MV-4-11 (cell line): ENCODE measurements at places on chromosomes 5 and 9.

GRCh38 chr5:107168848-107169752, 501.6 kb downstream of the EFNA5 start:
- no peak for DNase-seq

- DNase-seq, result peak; percentile 73
These were observed at the start of gene SPTAN1 for GRCh38 chr9:128552153-128552743. SPTAN1 (plus strand) TSS chr9:128552587; CDS start chr9:128566741, 14,154 bp downstream.

GRCh38 chr5:111737716-111738115, 19.3 kb downstream of the NREP start:
- DNase-seq, result no peak

DNA sequence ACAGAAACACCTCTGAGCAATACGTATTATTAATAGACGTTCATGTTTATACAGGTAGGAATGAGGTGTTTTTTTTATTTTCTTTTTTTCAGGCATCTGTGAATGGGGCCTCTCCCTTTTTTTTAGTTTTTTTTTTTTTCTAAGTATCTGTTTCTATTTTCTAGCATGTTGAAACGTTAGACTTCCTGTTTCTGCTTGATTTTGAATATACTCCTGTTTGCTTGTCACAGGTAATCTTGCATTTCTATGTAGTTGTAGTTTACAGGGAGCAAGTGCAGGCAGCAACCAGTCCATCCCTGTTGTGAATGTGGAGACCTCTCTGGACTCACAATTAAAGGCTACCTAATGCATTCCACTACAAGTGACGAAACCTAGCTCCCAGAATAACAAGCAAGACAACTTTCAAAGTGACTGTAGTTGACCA, 22.8 kb upstream of the TNFAIP8 start:
- no peak for DNase-seq

DNA sequence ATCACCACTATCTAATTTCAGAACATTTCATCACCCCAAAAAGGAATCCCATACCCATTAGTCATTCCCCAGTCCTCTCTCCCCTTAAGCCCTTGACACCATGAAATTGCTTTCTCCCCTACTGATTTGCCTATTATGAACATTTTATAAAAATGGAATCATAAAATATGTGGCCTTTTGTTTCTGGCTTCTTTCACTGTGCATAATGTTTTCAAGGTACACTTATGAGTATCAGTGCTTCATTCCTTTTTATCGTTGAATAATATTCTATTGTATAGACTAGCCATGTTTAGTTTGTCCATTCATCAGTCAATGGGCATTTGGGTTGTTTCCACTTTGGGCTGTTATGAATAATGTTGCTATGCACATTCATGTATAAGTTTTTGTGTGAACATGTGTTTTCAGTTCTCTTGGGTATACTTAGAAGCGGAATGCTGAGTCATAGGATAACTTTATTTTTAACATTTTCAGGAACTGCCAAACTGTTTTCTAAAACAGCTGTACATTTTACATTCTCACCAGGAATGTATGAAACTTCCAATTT, 40.4 kb upstream of the FGF1 start:
- DNase-seq, result peak; percentile 92

GRCh38 chr5:95816341-95816740, 6.2 kb downstream of the GLRX start:
- no peak for DNase-seq

DNA sequence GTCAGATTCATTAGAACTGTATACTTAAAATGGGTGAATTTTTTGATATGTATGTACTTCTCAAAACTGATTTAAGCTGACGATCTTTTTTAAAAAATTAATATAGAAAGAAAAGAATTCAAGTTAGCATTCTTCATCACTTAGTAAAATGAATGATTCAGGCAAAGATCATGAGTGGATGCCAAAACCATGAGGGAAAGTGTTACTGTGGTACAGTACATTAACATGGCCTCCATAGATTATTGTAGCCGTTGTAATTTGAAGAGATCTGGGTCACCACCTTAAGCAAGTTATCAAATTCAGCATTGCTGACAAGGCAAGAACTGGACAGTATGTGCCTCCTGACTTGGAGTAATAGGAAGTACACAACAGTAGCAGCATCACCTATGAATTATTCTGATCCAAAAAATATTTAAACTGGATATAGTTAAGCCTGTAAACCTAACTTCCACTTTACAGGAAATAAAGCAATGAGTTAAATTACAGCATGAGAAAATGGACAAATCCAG, 29.7 kb downstream of the C9orf85 start:
- DNase-seq, result no peak

DNA sequence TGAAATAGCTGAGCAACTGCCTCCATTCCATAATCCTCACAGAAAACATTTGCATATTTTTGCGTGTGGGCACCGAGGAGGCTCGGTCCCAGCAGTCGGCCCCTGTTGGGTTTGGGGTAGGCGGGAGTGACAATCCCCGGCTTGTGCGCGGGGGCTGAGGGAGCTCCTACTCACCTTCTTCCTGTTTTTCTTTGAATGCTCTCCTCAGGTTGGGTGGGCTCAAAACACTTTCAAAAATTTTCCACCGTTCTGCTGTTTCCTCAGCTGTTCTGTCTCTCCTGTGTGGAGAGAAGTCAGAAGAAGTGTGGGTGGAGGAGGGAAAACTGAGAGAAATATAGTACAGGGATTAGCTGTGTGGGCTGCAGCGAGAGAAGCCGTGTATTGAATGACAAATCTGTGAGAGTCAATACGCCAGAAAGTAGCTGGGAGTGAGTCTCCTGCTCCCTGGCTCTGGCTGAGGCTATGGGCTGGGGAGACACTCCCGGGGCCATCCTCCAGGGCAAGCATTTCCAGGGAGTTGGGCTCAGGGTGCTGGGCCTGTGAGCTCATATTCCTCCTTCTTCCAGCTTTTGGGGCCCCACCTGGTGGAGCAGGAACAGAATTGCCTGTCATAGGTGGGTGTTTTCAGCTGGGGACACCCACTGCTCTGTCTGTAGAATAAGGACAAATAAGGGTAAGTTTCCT, 84.7 kb downstream of the CMYA5 start:
- DNase-seq, result no peak

DNA sequence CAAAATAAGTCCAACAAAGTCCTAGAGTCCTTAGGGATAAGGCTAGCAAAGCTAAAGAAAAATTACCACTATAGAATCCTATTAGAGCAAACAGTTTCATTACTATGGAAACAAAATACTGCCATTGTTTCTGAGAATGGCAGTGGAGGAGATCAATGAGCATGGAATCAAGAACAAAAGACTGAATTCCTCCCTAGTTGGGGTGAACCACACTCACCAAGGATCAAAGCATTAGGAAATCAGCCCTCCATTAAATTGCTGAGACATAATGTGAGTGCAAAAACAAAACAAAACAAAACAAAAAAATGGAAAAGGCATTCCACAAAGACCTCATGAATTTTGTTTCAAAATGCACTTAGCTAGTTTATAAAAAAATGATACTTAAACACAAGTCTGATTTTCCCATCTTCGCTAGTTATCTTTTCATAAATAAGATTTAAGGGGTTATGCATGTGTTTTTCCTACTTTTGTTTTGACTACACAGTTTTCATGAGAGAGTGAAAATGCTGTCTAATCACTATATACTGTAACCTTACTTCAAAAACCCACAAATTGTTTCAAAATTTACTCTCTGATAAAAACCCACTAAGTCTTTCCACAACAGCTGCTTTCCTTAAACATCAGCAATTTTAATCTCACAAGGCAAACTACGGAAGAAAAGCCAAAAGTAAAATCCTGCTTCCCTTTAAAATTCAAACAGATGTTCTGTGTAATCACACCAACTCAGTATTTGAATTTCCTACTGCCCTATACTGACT, 9.7 kb downstream of the SERINC5 start:
- DNase-seq, result peak; percentile 52

GRCh38 chr9:15373881-15374280, 48.8 kb upstream of the SNAPC3 start:
- DNase-seq, result no peak

- DNase-seq, result no peak
These were observed 37.4 kb downstream of the NSUN2 start for GRCh38 chr5:6595405-6595804.

DNA sequence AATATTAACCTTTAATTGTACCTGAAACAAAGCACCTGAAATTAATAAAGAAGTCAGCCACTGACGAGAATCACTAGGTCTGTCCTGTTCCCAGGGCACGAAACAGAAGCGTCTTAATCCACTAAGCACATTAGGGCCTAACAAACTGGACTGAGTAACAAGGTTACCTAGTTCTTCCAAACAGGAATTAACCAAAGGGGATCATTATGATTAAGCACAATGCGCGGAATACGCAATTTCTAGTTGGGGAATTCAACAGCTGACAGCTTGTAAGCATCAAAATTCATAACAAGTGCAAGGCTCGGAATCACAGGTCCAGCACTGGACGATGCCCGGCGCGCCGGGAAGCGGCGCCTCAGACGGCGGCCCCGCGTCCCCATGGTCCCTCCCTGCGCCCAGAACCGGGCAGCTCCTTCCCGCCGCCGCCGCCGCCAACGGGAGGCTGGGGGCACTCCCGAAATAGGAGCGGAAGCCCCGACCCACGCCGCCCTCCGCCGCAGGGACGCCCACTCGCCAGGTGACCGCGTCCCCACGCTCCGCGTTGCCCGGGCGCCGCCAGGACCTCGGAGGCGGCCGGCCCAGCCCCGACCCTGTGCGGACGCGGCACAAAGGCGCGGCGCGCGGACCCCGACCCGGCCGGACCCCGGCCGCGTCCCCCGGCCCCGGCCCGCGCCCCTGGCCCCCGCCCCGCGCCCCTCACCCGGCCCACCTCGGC, 898 bp downstream of the CAMSAP1 start:
- no peak for DNase-seq

DNA sequence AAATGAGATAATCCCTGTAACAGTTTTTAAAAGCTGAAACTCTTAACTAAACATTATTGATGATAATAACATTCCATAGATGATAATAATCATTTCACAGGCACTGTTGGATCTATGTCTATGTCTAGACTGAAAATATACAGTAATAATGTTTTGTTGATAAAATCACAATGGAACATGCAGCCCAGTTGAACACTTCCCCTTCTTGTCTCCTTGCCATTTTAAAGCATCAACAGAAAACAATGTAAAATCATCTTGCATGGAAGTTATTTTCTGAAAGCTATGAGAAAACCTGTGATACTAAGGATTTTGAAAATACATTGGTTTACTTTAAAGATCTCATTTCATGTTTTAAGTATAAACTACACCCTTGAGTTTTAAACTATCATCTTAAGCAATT, 1.9 kb downstream of the GAPT start:
- no peak for DNase-seq

- no peak for DNase-seq
These were observed 59.0 kb upstream of the PALM2AKAP2 start for GRCh38 chr9:109721001-109721400.

- DNase-seq, result no peak
These were observed 189.6 kb downstream of the DOCK8 start for GRCh38 chr9:404234-404633.

DNA sequence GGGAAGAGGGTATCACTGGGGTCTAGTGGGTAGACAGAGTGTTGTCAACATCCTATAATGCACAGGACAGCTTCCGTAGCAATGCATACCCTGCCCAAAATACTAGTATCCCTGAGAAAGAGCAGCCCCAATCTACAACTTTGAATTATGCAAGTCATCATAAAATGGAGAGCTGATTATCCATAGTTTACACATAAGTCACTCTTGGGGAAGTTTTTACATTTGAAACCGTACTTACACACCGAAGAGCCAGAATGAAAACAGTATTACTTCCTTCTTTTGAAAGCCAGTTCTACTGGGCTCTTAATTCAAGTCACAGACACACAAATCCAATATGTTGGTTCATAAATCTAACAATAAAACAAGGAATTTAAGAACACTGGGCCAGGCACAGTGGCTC, 21.6 kb downstream of the RNF145 start:
- DNase-seq, result peak; percentile 87

DNA sequence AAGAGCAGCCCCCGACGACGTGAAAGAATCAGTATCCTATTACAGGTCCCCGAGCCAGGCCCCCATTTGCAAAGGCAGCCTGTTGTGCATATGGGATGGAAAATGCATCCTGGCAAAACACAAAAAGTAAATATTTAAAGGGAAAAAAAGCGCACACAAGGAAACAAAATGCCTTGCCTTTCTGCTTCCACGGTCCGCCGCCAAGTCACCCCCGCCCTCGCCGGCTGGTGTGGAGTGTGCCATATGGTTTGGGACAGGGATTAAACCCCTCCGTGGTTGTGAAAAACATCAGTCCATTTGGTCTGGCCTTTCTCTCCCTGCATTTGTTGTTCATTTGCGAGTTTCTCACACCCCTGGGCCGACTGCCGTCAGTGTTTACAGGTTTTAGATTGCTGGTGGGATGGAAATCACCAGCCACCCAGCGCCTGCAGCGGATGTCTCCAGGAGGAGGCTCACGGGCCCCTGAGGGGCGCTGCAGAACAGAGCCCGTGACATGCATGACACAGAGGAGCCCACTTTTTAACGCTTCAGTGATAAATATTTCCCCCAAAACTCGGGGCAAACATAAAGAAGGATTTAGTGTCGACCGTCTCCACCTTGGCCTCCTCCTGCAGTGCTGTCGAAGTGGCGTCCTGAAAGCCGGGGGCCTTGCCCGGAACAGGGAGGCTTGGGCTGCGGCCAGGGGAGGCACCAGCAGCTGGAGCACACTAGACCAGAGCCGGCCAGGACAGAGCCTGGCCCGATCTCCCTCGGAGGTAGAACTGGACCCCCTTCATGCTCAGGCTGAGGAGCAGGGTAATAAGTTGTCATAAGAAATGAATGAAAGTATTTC, 161.5 kb downstream of the HSD17B3 start:
- DNase-seq, result no peak

DNA sequence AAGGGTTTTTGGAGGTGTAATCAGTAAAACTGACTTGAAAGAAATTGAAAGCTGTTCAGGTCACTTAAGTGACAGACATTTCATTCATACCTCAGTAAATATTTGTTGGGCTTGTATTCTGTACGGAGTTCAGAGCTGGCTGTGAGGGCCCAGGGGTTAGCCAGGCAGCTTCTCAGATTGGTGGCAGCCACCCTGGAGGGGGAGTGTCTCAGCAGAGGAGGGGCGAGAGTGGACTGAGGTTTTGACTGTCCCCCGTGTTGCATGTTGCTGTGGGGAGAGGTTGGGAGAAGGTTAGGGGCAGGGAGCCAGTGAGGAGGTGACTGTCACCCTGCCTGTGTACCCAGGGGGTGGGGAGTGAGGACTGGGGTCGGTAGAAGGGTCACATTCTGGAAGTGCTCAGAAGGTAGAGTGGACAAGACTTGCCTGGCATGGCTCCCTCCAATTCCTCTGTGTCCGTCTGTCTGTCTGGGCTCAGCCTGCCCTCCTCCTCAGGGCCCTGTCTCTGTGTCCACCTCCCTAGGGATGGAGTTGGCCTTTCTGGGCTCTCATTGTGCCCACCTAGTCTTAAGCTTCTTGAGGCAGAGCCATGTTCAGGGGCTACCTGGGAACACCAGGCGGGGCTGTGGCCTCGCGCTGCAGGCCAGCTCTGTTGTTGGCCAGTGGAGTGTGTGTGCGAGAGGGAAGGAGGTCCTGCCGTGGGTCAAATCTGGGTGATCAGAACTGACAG, 4.4 kb downstream of the PHF2 start:
- no peak for DNase-seq

DNA sequence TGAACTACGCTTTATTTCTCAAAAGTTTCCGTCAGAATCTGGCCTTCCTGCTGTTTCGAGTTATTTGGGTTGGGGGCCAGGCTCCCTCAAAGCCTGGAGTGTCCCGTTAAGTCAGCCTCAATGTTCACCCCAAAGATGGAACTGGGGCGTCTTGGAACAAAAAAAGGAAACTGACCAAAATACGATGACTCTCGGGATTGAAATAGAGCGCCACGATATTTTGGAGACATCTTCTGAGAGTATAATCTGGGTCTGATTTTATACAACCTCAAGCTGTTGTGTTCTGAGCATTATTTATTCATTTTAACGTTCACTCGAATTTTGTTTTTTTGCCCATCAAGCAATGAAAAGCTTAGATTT, 28.1 kb downstream of the TLX3 start:
- DNase-seq, result no peak
